ENCODE measurements at places on chromosomes 4 and X.

GRCh38 chr4:153989505-153989904 is 200.6 kb upstream of the SFRP2 start:
- no peak for DNase-seq

- DNase-seq: no peak
Measured at GRCh38 chr4:62771983-62772557, 1571.9 kb downstream of the ADGRL3 start.

DNA sequence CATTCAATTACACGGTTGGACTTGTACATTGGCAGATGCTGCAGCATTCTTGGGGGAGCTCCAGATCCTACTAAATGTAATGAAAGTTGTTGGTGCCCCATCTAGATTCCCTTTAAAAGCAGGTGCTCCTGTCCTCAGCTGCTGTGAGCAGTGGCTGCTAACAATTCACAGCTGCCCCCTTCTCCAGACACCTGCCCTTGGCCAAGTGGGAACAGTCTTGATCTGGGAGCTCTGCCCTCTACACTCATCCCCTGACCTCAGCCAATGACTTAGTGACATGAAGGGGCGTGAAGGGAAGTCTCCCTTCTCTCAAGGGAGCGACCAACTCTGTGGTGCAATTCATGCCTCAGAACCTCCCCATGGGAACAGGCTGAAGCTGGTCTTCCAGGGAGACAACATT is 125.7 kb downstream of the EIF4E start:
- DNase-seq: no peak

GRCh38 chr4:57405359-57405758 is 295.2 kb upstream of the IGFBP7 start:
- no peak for DNase-seq

DNA sequence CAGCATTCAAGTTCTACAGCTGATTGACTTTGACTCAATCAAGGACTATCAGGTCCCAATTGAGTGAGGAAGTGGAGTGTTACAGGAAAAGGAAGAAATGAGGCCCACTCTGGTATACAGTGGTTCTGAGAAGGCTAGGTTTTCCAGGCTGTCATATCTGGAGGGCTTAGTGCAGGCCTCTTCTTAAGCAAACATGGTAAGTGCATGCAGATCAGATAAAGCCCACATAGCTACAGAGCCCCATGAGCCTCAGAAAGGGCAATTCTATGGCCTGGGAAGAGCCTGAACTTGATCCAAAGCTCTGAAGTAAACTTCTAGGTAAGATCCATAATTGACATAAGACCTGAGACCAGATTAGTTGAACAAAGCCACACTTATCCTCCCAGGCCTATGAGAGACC is 29.0 kb upstream of the MAOA start:
- no peak for DNase-seq

DNA sequence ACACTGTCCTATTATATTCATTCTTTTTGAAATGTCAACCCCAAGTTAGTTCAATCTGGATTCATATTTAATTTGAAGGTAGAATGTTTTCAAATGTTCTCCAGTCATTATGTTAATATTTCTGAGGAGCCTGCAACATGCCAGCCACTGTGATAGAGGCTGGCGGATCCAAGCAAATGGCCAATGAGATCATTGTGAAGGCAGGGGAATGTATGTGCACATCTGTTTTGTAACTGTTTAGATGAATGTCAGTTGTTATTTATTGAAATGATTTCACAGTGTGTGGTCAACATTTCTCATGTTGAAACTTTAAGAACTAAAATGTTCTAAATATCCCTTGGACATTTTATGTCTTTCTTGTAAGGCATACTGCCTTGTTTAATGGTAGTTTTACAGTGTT is 1.6 kb downstream of the CXCL1 start:
- no peak for DNase-seq

DNA sequence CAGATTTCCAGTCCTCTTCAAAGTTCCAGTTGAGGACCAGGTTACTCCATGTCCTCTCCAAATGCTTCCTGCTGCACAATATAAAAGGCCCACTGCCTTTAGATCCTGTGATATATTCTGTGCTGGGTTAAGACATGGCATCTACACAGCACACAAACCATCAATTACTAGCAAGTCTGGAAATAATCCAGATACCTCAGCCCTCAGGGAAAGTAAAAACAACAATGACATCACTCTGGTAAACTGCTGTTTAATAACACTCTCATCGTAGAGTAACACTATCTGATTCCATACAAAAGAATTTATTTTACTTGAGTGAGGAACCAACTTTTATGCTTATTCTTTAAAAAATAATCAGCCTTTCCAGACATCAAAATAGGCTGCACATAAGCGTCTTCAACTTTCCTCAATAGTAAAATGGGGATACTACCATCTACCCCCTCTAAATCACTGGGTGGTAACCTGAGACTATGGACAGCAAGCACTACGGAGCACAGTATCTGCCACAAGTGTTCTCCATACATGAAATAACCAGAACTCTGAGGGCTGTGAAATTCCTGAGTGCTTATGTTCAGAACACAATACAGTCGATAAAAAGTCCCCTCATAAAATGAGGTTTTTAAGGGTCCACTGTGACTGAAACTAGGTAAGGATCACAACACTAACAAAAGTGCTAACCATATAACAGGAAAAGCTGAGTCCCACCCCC is 53.4 kb downstream of the ABCG2 start:
- no peak for DNase-seq

GRCh38 chr4:135186002-135186401 is 984.4 kb upstream of the PABPC4L start:
- no peak for DNase-seq

GRCh38 chr4:107888237-107888636 is 43.1 kb upstream of the CYP2U1 start:
- no peak for DNase-seq

GRCh38 chrX:40058719-40059118 is 39.0 kb downstream of the BCOR start:
- DNase-seq: no peak

- DNase-seq: no peak
Measured at GRCh38 chr4:98851806-98852205, 77.1 kb downstream of the EIF4E start.

GRCh38 chr4:33025236-33025635 is 2305.1 kb downstream of the PCDH7 start:
- no peak for DNase-seq

DNA sequence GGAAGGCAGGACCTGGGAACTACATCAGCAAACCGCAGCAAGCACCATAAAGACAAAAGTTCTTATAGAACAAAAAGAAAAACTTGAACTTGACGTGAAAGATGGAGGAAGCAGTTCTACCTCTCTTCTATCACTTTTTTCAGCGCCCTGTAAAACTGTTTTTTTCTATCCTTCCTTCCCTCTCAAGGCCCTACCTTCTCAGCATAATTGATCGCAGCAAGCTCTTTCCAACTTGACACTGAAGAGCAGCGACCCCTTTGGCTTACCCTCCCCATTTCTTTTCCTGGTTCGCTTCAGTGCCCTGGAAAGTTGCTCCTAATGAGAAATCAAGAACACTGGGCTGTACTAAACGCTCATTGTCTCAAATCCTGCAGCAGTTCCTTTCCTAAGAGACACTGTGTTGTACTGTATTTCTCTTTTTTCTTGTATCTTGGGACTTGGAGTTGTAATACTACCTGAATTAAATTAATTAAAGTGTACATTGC is 150.6 kb upstream of the SLC4A4 start:
- no peak for DNase-seq

GRCh38 chrX:118324588-118324987 is 21.3 kb upstream of the WDR44 start:
- no peak for DNase-seq

GRCh38 chr4:123555233-123555806 is 158.7 kb downstream of the SPRY1 start:
- DNase-seq: no peak

GRCh38 chrX:153956044-153956907 is 11.8 kb upstream of the RENBP start:
- DNase-seq: no peak

GRCh38 chr4:76361689-76362412 is 55.3 kb downstream of the STBD1 start:
- no peak for DNase-seq

DNA sequence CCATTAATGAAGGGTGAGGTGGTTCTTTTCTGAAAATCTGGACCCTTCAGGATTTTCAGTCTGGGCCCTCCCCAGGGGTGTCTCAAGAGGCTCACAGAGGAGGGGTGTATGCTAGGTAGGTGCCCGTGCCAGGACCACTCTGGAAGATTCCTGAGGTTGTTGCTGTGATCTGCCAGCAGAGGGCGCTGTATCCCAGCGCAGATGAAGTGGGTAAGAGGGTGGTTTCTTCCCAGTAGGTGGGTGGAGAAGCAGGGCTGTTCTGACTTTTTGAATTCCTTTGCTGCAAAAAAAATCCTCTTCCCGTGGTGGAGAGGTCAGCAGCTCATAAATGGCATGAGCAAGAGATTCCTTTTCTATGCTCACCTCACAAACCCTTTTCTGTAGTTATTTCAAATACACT is 51.1 kb downstream of the SCML1 start:
- peak; percentile 26 for DNase-seq

DNA sequence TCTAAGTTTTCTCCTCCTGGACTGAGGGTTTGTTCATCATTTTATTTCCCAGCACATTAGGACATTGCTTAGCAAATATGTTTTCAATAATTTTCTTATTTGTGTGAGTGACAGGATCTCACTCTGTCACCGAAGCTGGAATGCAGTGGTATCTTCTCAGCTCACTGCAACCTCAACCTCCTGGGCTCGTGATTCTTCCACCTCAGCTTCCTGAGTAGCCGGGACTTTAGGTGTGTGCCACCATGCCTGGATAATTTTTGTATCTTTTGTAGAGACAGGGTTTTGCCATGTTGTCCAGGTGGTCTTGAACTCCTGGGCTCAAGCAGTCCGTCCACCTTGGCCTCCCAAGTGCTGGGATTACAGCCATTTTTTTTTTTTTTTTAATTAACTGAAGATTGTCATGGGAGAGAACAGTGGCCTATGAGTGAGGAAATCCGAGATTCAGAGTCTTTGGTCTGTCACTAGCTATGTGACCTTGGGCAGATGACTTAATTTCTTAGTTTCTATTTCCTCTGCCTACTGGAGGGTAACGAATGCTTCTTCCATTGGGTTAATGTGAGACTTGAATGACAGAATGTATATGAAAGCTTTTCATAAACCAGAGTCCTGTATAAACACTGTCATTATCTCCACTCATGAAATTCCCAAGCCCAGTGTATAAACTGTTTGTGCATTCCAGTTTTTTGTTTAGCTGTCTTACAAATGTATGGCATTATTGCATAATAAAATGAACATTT is 23.9 kb downstream of the MOB1B start:
- no peak for DNase-seq

DNA sequence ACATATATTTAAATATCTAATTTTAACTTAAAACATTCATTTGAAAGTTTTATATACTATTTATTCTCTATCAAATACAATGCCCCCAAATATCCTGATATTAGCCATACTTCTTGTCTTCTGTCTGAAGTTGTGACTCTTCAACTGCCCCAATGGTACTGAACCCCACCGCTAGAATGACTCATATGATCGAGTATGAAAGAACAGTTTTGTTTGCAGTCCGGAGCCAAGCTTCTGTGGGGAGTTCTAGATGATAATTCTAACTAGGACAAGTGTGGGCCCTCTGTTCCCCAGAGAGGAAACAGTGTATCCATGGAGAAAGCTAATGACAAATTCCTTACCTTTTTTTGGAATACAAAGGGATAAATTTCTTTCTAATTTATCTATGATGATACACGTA is 24.7 kb upstream of the CT47A1 start:
- no peak for DNase-seq

DNA sequence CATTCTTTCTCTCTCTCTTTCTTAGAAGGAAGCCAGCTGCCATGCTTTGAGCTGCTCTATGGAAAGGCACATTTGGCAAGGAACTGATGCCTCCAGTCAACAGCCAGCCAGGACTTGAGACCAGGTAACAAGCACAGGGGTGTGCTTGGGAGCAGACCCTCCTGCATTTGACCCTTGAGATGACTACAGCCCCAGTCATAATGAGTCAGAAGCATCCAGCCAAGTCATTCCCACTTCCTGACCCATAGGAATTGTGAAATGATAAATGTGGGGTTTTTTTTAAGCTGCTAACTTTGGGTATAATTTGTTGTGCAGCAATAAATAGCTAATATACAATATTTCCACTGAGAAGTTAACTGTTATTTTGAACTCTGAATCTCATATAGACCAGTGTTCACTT is 446.9 kb downstream of the GRXCR1 start:
- DNase-seq: no peak

DNA sequence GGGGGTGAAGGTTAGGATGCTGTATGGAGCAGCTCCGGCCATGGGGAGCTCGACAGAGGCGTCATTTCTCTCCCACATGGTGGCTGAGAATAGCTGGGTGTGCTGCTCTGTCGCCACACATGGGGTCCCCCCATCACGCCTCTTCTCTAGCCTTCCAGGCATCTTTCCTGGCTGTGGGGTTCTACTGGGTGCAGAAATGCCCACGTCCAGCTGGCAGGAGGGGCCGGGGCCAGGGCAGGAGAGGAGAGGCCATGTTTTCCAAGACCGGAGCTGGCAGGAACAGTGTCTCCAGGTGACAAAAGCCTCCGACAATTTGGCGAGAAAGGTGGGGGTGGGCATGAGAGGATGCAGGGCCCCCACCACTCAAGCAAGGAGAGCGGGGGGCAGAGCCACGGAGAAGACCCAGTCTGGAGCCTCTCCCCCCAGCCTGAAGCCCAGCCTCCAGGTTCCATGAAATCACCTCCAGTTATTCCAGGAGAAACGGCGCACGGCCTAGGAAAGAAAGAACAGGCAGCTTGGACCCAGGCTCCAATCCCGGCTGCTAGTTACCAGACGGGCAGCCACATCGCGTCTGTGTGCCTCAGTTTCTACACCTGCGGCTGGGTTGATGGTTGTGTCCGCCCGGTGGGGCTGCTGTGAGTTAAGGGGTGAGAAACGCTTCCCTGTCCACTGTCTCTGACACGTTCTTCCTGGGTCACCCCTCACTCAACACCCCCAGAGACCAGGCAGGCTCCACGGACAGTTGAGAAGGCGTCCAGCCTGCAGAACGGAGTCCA is 27.4 kb upstream of the SPON2 start:
- no peak for DNase-seq

- DNase-seq: no peak
Measured at GRCh38 chrX:41670112-41670511, 18.7 kb upstream of the GPR34 start.

DNA sequence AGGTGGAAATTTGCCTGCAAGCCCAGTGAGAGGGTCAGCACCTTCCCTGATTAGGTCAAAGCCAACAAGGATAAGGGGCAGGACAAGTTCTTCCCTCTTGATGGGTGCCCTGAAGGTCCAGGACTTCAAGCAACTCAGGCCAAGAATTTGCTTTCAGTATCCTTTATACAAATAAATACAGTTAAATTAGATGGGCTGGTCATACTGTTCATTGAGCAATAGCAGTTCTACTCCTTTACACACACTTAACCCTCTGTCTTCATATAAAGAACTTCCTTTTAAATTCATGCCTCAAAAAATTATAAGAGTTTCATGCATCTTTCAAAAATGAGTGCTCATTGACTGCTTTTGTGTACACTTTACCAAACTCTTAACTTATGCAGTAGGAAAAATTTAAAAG is 392.0 kb downstream of the SPRY1 start:
- no peak for DNase-seq
